ENCODE measurements at places on chromosomes 11 and 22. TPM values are rescaled to one million over a fixed set of nuclear protein-coding genes. Genes with fewer than 3 reads are reported as not detected.

DNA sequence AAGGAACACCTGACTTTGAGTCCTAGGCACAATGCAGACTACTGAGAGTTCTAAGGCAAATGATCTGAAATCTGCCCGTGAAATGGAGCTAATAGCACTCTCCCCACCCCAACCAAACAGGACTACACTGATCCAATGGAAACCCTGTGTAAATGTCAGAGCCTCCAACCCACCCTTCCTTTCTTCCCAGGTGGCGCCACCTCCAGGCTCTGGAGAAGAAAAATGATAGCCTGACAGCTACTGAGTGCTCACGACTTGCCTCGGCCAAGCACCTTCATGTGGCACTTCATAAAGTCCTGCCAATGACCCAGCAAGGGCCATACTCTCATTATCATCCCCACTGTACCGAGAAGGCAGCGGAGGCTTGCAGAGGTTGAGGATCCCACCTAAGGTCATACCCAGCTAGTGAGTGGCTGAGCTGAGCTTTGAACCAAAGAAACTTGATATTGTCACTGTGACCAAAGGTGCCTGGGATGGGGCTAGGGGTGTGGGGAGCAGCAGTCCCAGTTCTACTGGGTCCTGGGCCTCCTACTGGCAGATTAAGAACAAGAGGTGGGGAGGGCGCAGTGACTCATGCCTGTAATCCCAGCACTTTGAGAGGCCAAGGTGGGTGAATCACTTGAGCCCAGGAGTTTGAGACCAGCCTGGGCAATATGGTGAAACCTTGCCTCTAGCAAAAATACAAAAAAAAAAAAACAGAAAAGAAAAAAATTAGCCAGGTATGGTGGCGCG is 20.5 kb downstream of the TST start:
- no peak for DNase-seq

GRCh38 chr22:41273128-41273527 is 12.9 kb downstream of the RANGAP1 start:
- no peak for DNase-seq

The SEZ6L gene
- total RNA-seq = 51.8 TPM

DNA sequence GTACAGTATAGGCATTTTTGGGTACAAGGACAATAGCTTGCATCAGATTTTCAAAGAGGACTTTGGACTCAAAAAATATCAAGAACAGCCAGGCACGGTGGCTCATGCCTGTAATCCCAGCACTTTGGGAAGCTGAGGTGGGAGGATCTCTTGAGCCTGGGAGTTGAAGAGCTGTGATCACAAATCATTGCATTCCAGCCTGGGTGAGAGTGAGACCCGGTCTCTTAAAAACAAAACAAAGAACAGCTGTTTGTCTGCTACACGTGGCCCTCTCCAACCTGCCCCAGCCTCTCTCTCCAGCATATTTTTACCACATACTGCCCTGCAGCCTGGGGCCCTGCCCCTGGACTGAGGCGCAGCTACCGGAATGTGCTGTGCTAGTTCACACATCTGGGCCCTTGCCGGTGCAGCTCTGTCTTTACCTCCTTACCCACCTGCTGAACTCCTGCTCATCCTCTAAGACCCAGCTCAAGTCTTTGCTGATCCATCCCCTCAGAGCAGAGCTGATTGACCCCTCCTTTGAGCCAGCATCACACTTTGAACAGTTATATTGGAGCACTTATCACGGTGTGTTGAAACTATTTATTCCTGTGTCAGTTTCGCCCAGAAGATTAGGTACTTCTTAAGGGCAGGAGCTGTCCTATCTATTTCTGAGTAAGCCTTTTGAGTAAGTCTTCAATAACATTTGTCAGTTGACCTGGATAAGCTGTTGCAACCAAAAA is 29.4 kb downstream of the GRIK4 start:
- no peak for DNase-seq

DNA sequence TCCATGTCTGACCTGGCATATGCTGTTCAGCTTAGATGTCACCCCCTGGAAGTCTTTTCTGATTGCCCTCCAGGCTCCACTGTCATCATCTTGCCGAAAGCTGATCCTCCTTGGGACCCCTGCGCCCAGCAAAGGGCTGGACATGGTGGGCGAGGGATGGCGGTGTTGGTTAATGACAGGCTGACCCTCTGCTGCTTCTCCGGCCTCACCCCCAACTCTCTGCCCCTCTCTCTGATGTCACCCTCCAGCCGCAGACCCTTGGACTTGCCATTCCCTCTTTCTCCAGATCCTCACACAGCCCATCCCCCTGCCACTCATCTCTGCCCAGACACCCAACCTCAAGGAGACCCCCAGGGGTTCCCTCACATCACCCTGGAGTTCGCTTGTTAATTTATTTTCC is 2.3 kb downstream of the EHBP1L1 start:
- DNase-seq = no peak

The PKNOX2 gene
- total RNA-seq = 4.9 TPM

DNA sequence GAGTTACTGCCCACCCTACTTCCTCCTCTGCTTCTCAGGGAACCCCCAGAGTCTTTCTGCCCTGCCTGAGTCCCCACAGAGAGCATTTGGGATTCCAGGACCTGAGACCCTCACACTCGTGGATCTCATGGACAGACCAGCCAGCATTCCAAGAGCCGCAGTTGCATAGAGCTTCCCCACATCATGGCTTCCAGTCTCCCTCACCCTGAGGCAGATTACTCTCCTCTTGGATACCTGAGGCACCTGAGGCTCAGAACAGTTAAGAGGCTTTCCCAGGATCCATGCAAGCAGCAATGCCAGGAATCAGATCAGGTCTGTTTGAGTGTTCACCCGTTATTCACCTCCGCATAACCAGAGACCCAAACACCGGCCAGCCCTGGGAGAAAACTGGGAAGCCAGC is 102.2 kb downstream of the TRIM29 start:
- no peak for DNase-seq

The TAGLN gene
- 17.5 TPM for total RNA-seq

DNA sequence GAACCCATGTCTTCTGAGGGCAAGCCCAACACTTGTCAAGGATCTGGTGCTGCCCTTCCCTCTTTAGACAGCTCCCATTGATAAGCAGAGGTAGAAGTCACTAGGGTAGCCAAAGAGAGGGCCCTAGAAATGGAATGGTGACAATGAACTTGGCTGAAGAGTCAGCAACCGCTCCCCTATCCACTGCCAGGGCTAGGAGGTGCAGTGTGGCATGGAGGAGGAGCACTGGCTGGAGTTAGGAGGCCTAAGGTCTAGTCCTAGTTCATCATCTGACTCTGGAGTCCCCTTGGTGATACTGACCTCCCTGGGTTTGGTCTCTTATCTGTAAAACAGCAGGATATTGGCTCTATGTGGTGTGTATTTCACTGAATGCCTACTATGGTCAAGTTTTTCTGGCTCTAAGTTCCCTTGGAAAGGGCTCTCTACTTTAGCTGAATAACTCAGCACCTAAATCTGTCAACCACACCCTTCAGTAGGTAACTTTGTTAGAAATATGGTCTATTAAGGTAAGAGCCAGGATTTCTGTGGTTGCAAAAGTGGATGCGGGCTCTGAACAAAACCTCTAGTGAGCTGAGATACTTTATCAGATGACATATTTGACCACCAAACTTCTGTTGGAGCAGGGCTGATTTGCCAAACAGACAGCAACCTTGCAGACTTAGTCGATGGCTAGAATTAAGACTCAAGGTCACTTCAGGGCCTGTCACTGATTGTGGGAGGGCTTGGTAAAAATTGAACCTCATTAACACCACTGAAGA is 10.5 kb downstream of the TIMP3 start:
- DNase-seq = no peak

DNA sequence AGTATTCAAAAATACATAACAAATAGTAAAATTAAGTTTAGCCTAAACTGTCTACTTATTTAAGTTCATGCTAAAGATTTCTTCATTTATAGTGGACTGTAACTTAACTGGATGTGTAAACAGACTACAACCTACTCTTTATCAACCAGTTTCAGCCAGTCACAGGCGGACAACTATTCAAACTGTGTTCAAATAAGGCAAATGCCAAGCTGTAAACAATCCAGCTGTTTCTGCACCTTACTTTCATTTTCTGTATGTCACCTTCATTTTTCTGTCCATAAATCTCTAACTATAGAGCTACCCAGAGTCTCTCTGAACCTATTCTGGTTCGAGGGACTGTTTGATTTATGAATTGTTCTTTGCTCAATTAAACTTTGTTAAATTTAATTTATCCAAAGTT is 992.8 kb downstream of the DLG2 start:
- no peak for DNase-seq

DNA sequence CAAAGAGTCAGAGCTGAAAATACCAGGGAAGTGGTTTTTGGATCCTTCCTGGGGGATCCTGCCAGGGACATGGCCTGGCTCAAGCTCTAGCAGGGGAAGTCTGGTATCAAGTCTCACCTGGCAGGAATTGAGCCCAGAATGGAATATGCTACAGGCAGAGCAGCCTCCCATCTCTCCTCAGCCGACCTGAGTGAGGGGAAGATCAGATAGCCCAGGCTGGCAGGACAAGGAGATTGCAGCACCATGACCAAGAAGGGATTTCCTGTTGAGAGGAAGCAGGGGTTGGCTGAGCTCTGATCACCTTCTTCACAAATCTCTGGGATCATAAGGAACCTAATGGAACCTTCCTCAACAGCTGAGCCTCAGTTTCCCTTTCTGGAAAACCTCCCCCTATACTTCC is 13.0 kb downstream of the OAF start:
- no peak for DNase-seq

GRCh38 chr11:119934267-119934666 is 203.6 kb downstream of the TRIM29 start:
- DNase-seq = no peak

The TMPRSS5 gene
- 0.41 TPM for total RNA-seq

GRCh38 chr11:78809931-78810541 is 235.4 kb upstream of the NARS2 start:
- DNase-seq = no peak

DNA sequence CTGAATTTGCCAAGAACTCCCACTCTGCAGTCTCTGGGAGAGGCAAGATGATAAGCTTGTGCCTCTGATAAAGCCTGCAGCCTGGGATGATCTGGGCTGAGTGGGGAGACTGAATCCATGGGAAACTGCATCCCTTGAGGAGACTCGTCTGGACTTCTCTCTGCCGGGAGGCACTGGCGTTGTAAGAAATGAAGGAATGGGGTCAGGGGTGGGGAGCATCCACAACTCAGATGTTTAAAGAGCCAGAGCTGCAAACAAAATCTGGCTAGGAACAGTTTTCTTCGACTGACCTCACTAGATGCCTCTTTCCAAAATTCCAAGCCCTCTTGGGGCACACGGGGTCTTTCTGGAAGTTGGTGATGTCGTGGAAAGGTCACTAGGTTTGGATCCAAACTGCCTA is 64.4 kb downstream of the SPON1 start:
- DNase-seq = no peak

DNA sequence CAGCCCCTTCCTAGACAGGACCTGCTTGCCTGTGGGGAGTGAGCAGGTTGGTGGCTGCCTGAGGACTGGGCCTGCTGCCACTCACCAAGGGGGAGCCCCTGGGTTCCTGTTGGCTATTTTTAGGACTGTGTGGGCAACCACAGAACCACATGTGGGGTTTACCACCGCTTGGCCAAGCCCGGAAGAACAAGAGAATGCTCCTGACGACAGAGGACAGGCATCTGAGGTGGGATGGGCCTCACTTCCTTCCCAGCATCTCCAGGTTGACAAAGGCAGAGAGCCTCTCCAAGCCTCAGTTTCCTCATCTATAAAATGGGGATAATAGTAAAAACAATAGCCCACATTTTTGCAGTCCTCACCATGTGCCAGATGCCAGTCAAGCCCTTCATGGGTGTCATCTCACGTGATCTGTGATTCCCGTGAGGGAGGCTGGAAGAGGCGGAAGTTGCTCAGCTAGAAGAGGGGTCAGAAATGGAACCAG is 43.6 kb downstream of the LRRC32 start:
- DNase-seq = no peak

DNA sequence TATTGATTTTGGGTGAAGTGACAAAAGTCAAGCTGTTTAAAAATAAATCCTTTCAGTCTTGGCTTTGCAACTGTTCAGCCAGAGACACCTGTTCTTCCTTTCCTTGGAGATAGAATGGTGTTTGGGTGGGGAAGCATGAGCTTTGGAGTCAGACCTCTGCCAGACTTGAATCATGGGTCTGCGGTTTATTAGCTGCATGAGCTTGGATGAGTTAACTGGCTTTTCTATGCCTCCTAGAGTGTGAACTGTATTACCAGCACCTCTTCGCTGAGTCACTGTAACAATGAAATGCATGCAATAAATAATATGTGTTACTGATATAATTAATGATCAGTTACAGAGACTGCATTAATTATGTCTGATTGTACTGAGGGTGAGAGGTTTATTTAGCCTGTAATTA is 13.5 kb upstream of the MYEOV start:
- DNase-seq = no peak

DNA sequence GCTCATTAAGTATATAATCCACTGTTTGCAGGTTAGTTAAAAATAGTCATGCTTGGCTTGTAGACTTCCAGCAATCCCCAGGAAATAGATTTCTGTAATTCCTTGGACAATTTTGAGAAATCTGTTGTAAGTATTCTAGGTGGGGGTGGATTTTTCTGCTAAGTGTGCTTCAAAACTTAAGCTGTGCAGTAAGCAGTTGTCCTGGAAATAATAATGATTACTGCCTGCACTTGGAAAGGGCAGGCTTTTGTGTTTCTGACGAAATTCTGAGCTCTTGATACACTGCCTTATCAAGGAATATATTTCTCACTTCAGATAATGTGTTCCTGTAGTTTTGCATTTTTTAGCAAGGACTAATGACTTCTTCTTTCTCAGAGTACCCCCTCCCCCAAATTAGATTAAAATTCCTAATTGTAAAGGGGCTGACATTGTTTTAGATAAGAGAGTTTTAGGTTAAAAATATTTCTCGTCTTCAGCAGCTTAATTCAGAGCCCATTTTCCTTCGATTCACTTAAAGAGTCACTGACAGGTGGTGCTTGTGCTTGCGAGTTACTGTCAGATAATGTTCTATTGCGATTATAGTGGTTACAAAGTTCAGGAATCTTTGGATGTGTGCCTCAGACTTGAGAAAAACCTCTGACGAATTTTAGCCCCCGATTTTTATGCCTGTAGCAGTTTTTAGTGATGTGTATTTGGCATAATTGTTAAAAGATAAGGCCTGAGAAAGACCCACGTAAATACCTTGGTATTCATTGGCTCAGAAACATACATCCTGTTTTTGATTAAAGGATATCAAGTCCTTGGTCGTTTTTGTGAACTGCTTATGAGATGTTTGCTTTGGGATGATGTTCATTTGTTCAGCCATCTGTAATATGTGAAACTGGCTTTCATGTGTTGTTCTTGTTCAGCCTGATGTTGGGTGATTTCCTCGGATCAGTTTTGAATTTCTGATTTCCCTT is 120.5 kb downstream of the HIPK3 start:
- DNase-seq = no peak

The MIAT gene
- total RNA-seq = 110 TPM

- DNase-seq = no peak
Measured at GRCh38 chr11:64224151-64224890, 1.7 kb downstream of the TRPT1 start.

- DNase-seq = no peak
Measured at GRCh38 chr11:120068114-120068573, 69.8 kb downstream of the TRIM29 start.

DNA sequence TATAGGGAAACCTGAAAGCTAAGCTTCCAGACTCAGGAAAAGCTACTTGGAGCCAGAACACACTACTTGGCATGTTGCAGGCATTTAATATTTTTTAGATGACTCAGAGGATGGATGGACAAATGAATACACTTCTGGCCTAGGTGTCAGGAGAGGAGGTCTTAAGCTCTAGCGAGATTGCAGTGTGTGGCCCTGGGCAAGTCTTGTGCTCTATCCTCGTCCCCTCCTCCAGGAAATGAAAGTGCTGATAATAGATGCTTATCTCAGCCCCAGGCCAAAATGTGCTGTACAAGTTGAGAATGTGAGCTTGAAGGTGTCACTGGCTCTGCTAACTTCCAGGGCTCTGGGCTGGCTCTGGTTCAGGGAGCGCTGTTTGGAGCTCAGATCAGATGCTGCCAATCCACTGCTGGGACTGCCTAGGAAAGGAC is 136.3 kb downstream of the PKNOX2 start:
- no peak for DNase-seq
